ENCODE measurements at places on chromosomes 1 and 21. TPM values are rescaled to one million over a fixed set of nuclear protein-coding genes. Genes with fewer than 3 reads are reported as not detected.

Gene SLC45A1
- 1.8 TPM for total RNA-seq

Gene CELA2B
- not detected for total RNA-seq

Gene TDRD10
- total RNA-seq = 3.4 TPM

Gene PROX1
- total RNA-seq = 77.9 TPM

Gene ZNF593OS
- total RNA-seq = not detected

Gene MASP2
- not detected for total RNA-seq

Gene CA6
- not detected for total RNA-seq

Gene PLXNA2
- total RNA-seq = 43.4 TPM

Gene FBXO42
- total RNA-seq = 15.1 TPM

Gene BPNT1
- total RNA-seq = 15.1 TPM

Gene MRAP
- 22.3 TPM for total RNA-seq

Gene LINGO4
- not detected for total RNA-seq

Gene SEMA6C
- total RNA-seq = 37.0 TPM

Gene ALX3
- total RNA-seq = not detected

Gene GJB3
- not detected for total RNA-seq

Gene PTPN14
- 17.8 TPM for total RNA-seq

Gene TRPM2
- total RNA-seq = 2.9 TPM

Gene FCRL2
- total RNA-seq = not detected
